ENCODE measurements at places on chromosomes 2 and 18. TPM values are rescaled to one million over a fixed set of nuclear protein-coding genes. Genes with fewer than 3 reads are reported as not detected.

DNA sequence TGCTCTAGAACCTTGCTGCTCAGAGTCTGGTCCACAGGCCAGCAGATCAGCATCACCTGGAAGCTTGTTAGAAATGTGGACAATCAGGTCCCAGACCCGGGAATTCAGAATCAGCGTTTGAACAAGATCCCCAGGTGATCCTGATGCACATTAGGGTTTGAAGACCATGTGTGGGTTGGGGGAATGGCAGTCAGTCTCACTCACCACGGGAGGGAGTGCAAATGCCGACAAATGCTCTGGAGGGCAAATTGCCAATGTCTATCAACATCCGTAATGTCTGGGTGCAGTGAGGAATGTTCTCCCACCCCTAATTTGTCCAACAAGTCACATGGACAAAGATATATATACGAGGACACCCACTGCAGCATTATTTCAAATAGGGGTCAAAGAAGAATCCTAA lies 34.5 kb downstream of the INPP5D start:
- DNase-seq: no peak

- peak; percentile 30 for DNase-seq
Measured at GRCh38 chr2:188292348-188293239, 920 bp downstream of the GULP1 start.

GRCh38 chr2:227576110-227576509 lies 22.6 kb upstream of the SCYGR2 start:
- no peak for DNase-seq

- DNase-seq: no peak
Measured at GRCh38 chr2:180607514-180608049, 372.8 kb upstream of the UBE2E3 start.

DNA sequence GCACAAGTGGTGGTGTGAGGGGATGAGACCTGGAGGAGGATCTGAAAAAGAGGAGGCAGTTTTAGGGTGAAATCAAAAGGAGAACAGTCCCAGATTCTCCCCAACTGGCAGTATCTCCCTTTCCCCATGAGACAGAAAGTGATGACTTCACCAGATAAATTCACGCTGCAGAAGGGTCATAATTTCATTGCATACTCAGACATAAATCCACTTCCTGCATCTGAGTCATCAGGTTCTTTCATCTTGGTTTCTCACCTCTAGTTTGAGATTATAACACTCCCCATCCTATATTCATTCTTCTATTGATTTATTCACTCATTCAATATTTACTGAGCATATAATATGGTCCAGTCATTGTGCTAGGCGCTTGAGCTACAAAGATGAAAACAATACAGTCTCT lies 64.7 kb downstream of the CCDC148 start:
- no peak for DNase-seq

DNA sequence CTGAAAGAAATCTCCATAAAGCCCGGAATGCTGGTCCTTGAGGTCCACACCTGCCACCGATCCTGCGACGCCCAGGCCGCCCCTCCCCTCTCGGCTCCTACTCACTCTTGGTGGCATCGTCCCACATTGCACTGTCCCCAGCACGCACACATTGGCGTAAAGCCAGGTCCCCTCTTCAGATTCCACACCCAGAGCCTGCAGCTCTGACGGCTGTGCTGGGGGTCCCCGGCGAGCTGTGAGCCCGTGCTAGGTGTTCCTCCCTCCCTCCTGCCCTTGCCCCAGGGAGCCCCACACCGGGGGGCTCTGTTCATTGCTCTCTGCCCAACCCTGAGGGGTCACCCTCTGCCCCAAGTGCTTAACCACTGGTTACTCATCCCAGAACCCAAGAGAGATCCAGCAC lies 8.5 kb downstream of the TPO start:
- no peak for DNase-seq

DNA sequence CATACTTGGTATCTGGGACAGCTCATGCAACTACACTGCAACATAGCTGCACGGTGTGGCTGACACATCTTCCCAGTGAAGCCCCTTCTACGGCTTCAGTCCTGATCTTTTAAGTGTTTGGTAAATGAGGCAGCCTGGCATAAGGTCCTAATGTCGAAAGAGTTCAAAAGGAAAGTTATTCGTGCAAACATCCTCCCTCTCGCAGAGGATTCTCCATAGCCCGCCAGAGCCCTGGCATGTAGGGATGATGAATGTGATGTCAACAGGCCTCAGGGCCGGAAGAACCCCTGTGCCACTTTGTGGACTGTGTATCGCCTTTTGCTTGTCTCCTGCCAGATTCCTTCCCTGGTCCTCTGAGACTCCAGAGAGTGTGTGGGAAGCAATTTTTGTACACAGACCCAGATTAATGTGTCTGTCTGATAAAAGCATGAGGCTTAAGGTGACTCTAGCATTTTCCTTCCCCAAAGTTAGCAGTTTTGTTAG lies 88.5 kb downstream of the SOCS6 start:
- DNase-seq: peak; percentile 89

GRCh38 chr2:217463402-217464075 lies 539.3 kb downstream of the TNS1 start:
- DNase-seq: no peak

- DNase-seq: peak; percentile 23
Measured at GRCh38 chr2:18311420-18312195, 248.8 kb downstream of the RDH14 start.

- no peak for DNase-seq
Measured at GRCh38 chr2:84925336-84925723, 19.9 kb downstream of the TMSB10 start.

DNA sequence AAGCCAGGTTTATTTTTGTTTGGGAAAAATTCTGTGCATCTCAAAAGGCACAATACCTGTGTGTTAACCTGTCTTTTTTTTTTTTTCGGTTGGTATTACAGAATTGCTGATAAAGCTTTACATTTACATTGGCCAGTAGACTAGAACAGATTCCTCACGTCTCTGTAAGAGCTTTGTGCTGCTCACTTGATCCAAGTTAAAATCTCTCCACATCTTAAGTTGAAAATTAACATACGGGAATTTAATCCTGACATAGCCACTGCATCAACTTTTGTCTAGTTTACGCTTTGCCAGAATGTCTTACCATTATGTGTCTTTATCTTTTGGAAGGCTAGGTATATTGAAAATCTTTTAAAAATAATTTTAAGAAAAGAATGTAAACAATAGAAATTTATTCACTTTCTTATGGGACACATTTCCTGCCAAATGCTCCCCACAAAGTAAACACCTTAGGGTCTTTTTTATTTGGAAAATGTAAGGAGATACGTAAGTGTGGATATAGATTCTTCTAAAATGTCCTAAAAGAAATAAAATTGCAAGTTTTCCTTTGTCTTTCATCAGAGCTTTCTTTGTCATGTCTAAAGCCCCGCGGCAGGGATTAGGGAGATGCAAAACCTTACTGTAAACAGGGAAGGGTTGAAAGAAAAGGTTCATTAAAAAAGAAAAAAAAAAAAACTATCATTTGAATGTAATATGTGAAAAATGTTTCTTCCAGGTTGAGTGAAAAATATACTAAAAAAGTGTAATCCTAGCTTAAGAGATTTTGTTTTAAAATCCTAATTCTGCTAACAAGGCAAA lies 912.8 kb downstream of the NRXN1 start:
- no peak for DNase-seq

- DNase-seq: no peak
Measured at GRCh38 chr2:212730994-212731393, 192.4 kb upstream of the ERBB4 start.

DNA sequence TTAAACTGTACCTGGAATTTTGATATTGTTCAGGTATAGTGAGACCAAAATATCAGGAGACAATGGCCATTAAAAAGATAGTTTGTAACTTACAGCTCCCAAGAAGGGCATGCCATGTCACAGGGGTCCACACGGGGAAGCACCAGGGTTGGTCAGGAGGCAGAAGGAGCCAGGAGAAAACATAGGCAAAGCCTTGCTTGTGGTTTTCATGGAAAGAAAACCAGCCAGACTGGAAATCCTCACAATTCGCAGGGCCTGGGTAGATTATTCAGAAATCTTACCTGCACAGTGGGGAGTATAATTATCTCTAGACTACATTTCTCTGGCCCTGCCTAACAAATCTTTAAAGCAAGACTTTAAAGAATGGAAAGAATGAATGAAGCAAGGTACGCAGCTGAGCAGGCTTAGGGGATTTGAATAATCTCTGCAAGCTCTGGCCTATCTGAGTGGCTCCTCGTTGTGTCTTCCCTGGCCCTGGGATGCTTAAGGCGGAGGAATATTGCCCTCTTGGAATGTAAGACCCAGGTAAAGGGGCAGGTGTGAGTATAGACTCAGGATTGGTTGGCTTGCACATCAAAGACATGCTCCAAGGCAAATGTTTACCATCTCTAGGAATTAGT lies 66.9 kb upstream of the CDC42EP3 start:
- no peak for DNase-seq

GRCh38 chr2:218230882-218231281 lies 13.9 kb downstream of the ARPC2 start:
- peak; percentile 66 for DNase-seq

The ST6GAL2 gene
- 23.9 TPM for polyA plus RNA-seq

The AMER3 gene
- polyA plus RNA-seq: not detected
